ENCODE measurements at places on chromosomes 2 and 18.

- no peak for DNase-seq
Observed at GRCh38 chr18:75127143-75128021, 81.6 kb downstream of the PTGR3 start.

DNA sequence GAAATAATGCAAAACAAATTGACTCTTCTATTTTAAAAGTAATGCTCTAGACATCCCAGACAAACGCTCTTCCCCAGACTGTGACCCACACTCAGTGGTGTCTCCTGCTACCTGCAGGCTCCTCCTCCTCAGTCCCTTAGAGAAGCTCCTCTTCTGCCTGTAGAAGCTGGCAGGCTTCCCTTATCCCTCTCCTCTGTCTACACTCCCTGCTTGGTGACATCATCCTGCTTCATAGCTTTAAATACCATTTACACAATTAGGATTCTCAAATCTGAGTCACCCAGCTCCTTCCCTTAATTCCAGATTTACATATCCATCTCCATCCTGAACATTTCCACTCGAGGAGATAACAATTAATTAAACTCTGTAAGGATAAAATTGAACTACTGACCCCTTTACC lies 167.9 kb downstream of the FBXO15 start:
- no peak for DNase-seq

DNA sequence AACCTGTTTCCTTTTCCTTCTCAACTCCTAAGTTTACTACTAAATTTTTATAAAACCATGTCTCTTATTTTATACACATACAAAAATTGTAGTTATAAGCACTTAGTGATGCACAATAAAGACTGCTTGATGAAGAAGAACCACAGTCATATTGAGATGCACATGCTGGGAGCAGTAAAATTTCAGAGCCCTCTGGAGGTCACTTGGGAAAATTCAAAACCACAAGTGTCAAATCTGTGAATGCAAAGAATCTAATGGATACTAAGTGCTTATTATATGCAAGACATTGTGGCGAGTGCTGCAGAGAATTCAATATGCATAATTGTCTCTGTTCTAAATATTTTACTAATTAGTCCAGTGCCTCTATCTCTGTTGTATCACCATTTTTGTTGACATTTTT lies 180.5 kb downstream of the VWC2L start:
- DNase-seq, result no peak

- DNase-seq, result no peak
Observed at GRCh38 chr18:63207835-63208234, 111.7 kb downstream of the BCL2 start.

GRCh38 chr2:9220201-9220600 lies 13.6 kb downstream of the ASAP2 start:
- no peak for DNase-seq

DNA sequence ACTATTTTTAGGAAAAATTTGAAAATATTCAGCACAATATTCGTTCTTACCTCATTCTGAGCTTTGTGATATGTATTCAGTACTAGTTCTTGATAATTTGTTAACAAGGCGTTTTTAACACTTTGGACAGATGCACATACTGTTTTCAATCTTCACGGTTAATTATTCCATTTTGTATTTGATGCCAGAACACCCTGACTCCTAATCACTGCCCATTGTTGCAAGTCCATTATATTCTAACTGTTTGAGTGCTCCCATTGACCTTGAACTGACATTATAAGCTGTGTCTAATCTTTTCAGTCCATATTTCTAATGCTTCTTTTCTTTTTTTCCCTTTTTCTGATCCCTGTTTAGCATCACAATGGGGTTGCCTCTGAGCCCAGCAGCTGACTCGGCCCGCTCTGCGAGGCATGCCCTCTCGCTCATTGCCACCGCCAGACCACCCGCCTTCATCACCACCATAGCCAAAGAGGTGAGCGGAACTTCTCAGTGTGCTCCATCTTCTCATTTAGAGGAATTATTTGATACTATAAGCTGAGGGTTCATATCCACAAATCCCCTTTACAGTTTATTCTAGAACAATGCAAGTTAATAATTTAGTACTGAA lies 211.3 kb upstream of the BOD1L2 start:
- no peak for DNase-seq

GRCh38 chr18:11669948-11670275 lies 19.2 kb upstream of the GNAL start:
- DNase-seq, result no peak

GRCh38 chr2:54065411-54065810 lies 50.0 kb upstream of the ACYP2 start:
- no peak for DNase-seq

DNA sequence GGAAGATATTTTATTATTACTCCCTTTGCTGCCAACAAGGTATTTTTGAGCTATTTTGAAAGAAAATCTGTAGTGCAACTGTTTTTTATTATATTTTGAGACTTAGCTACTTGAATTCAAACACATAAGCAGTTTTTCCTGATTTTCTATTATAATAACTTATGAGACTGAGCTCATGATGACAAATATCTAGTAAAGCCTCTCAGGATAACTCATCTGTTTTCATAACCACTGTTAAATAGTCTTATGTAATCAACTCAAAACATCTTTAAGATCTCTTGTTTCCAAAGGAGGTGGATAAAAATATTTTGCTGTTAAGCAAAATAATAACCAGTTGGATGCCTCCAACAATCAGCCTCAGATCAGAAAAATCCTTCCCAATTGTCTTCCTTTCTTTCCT lies 21.9 kb upstream of the PPP1CB start:
- DNase-seq, result no peak

- DNase-seq, result no peak
Observed at GRCh38 chr2:79723830-79724229, 211.0 kb downstream of the CTNNA2 start.

DNA sequence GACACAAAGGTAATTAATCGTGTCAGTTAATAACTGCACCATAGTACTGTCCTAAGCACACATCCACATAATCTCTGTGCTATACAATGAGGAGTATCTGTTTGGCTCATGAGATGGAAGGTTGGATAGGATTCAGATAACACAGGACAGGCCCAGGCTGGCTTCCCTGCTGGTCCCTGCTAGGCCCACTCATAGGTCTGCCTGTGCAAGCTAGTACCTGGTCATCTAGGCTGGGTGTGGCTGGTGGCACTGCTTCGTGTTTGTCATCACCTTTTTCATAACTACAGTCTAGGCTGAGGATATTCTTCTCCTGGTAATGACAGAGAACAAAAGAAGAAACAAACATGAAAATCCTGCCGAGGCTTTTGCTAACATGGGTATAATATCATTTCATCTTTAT lies 392.8 kb downstream of the TRIB2 start:
- no peak for DNase-seq

DNA sequence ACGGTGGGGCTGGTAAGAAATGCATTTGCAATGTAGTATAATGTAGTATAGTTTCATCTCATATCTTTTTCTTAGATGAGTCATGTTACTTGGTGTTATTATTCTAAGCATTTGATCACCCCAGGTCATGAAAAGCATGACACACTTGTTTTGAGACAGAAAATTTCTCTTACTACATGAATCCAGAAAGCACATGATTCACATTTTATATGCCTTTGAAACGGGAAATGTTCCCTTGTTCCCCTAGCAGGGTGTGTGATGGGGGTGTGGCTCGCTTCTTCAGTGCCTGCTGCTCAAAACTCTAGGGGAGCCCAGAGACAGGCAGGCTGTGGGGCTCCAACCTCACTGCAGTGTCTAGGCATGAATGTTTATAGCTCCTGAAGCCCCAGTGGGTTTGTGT lies 116.0 kb upstream of the RAB27B start:
- DNase-seq, result no peak

DNA sequence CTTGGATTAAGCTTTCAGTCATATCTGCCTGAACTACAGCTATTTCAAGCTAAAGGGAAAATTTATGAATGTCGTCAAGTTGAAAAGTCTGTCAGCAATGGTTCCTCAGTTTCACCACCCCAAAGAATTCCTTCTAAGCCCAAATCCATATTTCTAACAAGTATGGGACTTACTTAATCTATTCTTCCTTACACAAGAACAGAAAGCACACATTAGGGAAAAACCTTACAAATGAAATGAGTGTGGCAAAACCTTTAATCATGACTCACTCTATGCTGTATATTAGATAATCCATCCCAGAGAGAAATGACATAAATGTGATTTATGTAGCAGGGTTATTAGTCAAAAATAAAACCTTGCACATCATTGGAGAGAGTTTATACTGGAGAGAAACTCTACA lies 78.9 kb downstream of the RAB31 start:
- no peak for DNase-seq

GRCh38 chr2:85913884-85914881 lies 25.4 kb upstream of the ST3GAL5 start:
- DNase-seq, result no peak

DNA sequence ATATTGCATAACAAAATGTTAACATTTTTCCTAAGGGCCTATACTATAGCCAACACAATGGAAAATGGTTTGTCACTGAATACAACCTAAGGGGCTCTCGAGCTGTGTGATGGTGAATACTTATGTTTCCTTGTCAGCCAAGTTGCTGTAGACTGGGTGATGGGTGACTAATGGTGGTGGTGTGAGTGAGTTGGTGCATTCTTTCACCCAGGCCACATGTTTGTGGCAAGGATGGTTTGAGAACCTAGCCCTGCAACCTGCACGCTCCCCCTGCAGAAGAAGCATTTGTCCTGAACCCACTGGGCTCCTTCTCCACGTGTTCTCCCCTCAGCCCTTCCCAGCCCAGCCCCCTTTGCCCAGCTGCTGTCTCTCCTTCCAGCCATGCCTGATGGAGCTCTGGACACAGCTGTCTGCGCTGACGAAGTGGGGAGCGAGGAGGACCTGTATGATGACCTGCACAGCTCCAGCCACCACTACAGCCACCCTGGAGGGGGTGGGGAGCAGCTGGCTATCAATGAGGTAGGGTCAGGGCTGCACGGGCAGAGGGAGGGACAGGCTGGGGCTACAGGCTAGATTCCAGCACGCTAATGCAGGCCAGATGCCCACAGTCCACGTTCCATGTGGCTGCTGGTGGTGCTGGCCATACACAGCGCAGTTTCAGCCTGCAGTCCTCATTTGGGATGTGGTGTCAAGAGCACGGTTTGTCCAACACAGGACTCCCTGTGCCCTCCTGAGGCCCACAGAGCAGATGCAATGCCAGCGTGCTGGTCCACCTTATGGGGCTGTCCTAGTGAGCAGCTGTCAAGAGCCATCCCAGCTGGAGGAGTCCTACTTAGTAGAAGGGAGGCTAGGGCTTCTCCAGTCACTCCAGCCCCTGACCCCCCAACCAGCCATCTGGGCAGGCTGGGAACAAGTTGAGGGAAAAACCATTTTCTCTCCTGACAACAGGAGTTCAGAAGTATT lies 65.4 kb downstream of the FAM168B start:
- DNase-seq, result no peak

- peak; percentile 53 for DNase-seq
Observed at GRCh38 chr18:21134895-21135294, 23.3 kb upstream of the ROCK1 start.

- DNase-seq, result no peak
Observed at GRCh38 chr2:167005096-167005495, 116.8 kb downstream of the XIRP2 start.

- DNase-seq, result no peak
Observed at GRCh38 chr2:172698041-172698863, 37.4 kb upstream of the RAPGEF4 start.

DNA sequence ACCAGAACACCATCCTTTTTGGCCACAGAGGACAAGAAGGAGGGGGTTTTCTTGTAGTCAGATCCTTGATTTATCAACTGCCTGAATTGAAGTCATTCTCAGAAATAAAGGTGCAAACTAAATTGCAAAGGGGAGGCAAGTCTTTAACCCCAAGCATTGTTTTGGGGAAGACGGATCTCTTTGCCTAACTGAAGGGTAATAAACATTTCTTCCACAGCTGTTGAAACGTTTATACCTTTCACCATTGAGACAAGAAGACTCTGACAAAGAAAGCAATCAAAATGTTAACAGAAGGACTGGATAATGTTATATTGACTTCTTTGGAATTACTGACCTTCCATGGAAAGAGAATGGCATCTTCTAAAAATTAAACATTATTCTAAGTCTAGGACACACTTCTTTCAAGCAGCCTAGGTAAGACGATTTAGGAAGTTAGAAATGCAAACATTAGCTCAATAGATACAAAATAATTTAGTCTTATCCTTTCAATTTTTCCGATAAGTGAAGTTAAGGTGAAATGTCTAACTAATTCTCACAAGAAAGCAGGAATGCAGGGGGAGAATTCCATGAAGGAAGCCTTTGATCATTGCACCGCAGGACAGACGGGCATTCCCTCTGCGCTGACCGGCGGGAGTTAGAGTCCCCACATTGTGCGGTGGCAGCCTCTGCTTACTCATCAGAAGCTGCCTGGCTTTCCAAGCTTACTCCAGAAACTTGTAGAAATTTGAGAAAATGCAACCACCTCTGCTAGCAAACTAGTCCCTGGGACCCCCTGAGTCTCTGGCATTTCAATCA lies 69.4 kb upstream of the COPS8 start:
- no peak for DNase-seq

GRCh38 chr2:233060501-233060979 lies 398 bp downstream of the INPP5D start:
- DNase-seq, result no peak

- DNase-seq, result no peak
Observed at GRCh38 chr2:187497858-187498463, 49.9 kb upstream of the CALCRL start.

GRCh38 chr2:168037778-168038177 lies 209.6 kb downstream of the STK39 start:
- DNase-seq, result no peak

- no peak for DNase-seq
Observed at GRCh38 chr2:224847381-224847780, 131.2 kb upstream of the CCDC195 start.

All from hippocampal formation (tissue), 2 donors.